Activated CD4-positive, alpha-beta T cell treated with anti-CD3 and anti-CD28 coated beads, Interleukin-2, amount 50 U/mL, for 1 hour (primary cell): ENCODE measurements at places on chromosomes 7 and 10.

- DNase-seq, result no peak
Observed at GRCh38 chr7:4702961-4703512, 20.9 kb downstream of the FOXK1 start.

GRCh38 chr10:2839081-2839725 lies 228.1 kb upstream of the PFKP start:
- DNase-seq, result peak; percentile 7

- no peak for DNase-seq
Observed at GRCh38 chr7:51261950-51262795, 54.4 kb downstream of the COBL start.

DNA sequence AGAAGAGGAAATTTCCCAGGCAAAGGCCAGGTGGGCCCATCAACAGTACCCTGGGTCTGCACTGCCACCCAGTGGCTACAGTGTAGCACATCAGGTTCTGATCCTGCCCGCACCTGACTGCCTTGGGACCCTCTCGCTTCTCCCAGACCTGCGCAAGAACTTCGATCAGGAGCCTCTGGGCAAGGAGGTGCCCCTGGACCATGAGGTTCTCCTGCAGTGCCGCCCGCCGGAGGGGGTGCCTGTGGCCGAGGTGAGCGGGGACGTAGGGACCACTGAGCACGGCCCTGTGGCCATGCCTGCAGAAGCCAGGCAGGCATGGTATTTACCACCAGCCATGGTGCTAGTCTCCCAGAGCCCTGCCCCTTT lies 33.9 kb upstream of the SLC29A3 start:
- DNase-seq, result peak; percentile 21

- no peak for DNase-seq
Observed at GRCh38 chr7:28767356-28767755, 190.8 kb downstream of the TRIL start.

DNA sequence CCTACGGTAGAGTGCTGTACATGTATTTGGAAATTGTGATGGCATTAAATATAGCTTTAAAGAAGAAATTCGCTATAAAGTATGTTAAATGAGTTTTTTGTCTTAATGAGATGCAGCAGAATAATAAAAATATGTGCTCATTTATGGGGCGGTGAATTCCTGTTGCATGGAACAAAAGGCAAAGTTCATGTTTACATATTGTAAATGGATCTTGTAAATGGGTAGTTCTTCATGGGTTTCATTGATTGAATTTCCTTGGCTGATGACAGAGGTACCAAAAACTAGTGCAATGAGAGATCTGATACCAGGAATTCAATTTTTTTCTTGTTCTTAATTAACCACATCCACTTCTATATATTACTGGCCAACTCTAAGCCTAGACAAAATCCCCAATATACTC lies 284.2 kb downstream of the SUGCT start:
- no peak for DNase-seq

GRCh38 chr7:151925446-151926335 lies 30.6 kb upstream of the GALNTL5 start:
- no peak for DNase-seq

GRCh38 chr7:157525491-157525915 lies 188.7 kb downstream of the DNAJB6 start:
- DNase-seq, result no peak

DNA sequence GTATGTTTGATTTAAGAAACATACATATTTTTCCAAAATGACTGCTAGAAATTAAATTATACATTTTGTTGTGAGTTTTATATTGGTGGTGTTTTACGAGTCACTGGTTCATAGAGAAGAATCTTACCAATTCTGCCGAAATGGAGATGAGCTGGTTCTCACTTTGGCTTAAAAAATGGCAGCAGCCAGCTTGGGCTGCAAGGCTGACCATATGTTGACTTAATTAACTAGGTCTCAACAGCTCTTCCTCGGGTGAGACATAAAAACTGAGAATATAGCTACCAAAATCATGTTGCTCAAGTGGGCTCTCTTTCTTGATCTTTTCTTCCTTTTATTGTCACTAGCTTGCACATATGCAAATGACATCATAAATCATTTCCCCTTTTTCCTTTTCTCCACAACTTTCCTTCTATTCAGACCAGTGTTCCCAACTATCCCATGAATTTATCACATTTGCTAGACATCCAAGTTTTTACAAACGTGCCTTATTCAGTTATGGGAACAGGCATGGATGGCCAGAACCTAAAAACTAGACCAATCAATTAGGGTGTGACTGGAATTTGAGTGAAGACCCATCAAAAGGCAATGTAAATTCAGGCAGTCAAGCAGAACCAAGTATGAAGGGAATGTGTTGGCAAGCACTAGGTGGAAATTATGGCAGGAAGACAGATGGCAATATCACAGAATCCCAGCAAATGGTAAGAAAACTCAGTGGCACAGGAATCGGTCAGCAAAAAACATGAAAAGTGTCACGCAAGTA lies 6.4 kb upstream of the TSPAN12 start:
- no peak for DNase-seq

DNA sequence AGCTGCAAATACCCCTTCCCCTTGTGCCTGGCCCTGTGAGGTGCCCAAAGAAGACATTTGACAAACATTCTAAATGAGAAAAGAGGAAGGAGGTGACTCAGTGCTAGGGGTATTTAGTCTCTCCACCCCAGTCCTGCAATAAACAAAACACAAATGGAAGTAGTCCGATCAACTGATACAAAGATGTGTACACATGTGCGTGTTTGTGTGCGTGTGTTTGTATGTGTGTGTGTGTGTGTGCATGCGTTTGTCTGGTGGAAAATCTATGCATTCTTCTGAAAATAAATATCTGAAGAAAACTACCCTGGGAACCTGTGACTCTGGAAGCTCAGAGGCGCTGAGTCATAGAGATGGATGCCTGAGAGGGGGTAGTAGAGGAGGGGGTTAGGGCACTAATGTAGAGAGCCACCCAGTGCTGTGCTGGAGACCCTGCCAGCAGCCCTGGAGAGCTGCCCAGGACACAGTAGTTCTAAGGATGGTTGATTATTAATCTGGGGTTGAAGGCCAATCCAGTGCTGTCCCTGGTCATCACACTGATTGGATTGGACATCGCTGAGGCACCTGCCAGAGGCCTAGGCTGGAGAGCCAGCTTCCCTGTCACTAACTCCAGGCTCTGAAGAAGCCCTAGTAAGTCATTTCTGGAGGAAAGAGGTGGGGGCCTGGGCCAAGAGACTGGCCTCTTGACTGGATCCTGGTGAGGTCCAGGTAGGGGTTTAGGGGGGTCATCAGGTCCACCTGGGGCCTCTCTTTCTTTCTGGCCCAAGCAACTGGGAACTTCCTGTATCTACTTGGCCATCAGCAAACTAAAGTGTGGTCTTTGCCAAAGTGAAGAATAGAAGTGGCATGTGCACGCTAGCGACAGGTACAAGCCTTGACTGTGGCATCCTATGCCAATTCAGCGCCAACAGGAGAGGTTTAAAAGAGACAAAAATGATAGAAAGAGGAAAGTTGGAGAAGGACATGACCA lies 18.5 kb downstream of the SFTPA1 start:
- no peak for DNase-seq

DNA sequence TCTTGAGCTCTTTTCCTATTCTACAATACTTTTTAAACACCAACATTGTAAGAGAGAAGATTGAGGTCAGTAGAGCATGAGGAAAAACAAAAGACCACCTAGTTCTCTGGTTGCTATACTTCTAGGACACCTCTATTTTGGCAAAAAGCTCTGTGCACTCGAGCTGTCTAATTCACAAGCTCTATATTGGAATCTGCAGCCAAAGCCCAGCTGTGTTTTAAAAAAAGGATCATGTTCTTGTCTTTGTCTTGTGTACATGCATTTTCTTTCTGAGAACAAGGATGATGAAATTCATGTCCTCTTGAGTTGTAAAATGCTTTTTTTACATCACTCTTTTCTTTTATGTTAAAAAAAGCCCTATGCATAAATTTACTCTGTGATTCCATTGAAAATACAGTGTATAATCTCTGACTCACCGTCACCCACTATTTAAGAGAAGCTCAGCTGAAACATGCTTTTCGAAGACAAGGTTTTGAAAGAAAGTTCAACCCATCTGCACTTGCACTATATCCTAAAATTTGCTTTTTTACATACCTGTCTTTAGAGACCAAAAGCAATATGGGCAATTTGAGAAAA lies 215.5 kb upstream of the VSTM2A start:
- DNase-seq, result no peak
